Fibroblast of skin of right biceps (primary cell): ENCODE measurements at places on chromosomes 6 and 20.

GRCh38 chr6:127031511-127031910 is 87.0 kb upstream of the RSPO3 start:
- DNase-seq: no peak

DNA sequence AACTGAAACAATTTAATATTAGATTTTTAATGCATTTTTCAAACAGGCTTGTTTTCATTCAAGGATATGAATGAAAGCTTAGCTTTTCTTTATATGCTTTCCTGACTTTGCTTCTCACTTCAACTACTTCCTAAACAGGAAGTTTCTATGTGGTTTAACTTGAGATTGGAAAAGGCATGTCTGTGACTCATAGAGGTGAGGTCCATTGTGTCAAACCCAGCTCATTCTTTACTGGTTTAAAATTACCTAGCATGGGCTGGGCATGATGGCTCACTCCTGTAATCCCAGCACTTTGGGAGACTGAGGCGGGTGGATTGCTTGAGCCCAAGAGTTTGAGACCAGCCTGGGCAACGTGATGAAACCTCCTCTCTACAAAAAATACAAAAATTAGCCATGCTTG is 34.4 kb downstream of the EFHC1 start:
- peak; percentile 17 for DNase-seq

GRCh38 chr6:94636780-94637385 is 940.5 kb upstream of the MANEA start:
- DNase-seq: no peak

GRCh38 chr6:140548366-140548765 is 1173.9 kb upstream of the CITED2 start:
- peak; percentile 46 for DNase-seq

- no peak for DNase-seq
These were observed 2.2 kb downstream of the INSM1 start for GRCh38 chr20:20370094-20370575.

DNA sequence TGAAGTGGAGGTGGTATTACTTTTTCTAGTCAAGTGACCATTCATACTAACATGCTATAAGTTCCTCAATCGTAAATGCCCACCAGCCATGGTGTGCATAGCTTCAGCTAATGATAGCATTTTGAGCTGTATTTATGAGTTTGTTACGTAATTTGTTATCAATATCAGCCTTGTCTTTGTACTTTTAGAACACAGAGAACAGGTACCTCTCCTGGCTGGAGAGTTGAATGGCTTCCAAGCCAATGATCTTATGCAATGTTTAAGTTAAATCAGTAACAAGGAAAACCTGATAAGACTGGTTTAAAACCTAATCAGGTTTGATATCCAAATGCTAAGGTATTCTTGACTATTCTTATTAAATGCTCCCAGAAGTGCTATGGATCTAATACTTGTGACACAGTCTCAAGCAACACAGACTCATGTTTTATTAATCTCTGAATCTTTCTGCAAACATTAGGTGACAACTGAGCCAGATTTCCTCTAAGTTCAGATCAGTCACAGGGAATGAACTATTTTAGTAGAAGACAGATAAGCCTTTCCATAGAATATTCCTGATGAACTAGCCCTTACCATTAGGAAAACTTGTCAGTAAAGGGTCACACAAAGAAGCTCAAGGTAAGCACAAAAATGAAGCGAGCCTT is 154.8 kb downstream of the PTPRK start:
- DNase-seq: no peak

DNA sequence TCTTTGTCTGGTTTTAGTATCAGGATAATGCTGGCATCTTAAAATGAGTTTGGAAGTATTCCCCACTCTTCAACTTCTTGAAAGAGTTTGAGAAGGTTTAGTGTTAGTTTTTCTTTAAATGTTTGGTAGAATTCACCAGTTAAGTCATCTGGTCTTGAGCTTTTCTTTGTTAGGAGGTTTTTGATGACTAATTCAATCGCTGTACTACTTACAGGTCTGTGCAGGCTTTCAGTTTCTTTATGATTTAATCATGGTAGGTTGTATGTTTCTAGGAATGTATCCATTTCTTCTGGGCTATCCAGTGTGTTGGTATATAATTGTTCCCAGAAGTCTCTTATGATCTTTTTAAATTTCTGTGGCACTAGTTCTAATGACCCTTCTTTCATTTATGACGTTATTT is 215.5 kb downstream of the LRFN2 start:
- DNase-seq: no peak
